H9 (cell line): ENCODE measurements at places on chromosomes 5 and 9.

DNA sequence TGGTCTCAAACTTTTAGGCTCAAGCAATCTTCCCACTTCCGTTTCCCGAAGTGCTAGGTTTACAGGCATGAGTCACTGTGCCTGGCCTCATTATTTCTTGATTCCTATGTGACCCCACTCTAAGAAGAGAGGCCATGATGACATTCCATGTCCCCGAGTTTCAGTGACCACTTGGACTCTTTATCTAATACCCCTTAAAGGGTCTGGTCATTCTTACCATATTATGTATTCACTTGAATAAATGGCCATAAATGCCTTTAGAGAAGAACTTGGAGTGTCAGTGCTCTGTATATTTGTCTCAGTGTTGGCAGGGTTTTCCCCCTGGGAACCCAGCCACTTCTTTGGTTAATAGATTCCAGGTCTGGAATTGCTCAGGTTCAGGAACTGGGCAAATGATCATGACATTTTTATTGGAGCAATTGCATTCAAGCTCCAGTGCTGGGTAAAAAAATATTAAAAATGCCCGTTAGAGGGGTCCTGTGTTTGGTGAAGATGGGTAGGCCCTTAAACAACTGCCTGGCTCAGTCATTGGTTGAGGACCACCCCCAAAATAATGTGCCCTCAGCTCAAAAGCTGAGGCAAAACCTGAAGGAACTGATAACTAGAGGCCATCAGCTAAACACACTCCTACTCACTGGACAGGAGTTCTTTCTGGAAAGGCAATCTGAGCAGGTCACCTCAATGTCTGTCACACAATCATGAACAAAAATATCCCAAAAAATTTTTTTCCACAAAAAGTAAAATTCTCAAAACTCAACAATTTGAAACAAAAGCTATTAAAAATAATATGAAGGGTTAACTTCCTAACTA is 186.6 kb upstream of the ZNF608 start:
- no peak for DNase-seq

GRCh38 chr5:112755703-112756102 is 18.0 kb downstream of the APC start:
- DNase-seq: no peak

DNA sequence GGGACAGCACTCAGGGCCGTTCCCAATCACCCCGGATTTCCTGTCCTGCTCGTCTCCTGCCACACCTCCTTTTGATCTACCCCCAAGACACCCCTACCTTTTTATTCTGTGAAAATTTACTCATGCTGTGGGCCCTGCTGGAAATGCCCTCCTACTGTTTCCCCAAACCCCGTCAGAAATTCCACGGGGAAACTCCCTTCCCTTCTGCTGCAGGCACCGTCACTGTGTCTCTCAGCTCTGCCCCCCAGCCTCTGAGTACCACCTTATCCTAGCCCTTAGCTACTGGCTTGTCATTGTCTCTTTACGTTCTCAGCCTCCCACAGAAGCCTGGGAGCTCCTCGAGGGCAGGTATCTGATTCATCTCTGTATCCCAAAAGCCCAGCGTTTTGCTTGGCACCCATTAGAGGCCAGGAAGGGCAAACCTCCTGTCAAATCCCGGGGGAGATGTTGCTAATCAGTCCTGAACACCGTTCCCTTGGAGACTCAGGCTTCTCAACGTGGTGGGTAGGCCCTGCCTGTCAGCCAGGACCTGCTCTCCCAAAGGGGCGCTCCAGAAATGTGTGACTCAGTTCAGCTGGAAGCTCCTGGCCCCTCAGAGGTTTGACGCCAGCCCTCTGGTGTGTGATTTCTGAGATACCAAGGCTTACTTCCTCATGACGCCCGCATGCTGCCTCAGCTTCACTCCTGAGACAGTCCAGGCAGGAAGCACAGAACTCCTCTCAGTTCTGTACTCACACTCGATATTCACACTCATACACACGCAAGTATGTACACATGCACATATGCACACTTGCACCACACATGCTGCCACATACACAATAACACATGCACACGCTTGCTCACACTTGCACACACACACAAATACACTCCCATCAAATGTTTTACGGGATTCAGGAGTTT is 50.7 kb upstream of the GRHPR start:
- DNase-seq: no peak

DNA sequence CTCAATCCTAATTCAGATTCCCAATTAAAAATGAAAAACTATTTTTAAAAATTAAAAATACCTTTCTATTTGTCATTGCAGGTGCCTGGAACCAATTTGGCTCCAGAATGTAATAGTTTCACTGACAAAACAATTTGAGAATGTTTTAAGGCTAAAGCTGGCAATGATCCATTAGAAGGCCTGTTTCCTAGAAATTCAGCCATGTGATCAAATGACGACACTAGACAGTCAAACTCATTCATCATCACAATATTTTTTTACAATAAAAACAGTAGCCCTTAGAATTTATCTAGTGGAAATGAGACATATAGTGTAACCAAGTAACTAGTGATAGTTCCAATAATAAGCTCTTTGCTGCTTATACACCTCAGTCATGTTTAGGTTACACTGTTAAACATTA is 75.4 kb upstream of the MAP3K1 start:
- no peak for DNase-seq

GRCh38 chr5:144487761-144488160 is 317.1 kb downstream of the KCTD16 start:
- DNase-seq: peak; percentile 33

DNA sequence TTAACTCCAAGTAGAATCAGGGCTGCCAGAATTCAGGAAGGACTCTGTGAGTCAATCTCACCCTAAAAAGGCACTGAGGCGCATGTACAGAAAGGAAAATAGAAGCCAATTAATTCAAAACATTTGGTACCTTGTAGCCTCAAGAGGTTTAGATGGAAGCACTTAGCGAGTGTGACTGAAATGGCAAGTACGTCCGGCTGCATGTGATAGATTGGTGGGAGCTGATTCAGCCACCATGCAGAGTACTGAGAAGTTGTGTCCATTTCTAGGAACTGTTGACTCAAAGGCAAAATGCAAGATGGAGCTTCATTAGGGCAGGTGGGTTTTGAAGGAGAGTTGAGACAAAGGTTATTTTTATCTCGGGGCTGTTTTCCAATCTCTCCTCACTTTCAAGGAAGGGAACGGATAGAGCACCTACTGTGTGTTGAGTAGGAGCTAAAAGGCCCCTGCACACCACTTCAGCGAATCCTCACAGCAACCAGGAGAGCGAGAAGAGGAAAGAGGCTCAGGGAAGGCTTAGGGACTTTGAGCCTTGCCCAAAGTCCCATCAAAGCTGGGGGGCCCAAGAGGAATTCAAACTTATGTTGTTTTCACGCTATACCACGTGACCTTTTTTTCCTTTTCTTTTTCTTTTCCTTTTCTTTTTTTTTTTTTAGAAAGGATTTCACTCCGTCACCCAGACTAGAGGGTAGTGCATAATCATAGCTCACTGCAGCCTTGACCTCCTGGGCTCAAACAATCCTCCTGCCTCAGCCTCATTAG is 34.6 kb upstream of the CPEB4 start:
- DNase-seq: no peak

DNA sequence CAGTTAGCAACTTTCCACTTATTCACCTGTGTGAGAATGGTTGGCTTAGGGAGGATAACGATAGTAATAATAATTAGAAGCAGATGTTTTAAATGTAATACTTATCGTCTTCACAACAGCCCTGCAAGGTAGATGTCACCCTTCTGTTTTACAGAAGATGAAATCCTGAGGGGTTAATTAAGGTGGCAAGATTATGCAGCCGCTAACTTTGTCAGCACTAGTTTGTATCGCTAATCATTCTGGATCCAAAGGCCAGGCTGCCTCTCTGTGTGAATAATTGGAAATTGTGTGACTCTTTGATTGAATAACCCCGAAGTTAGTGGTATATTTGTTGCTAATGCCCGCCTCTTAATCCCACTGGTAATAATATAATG is 635 bp downstream of the IFT74 start:
- no peak for DNase-seq

- no peak for DNase-seq
Measured at GRCh38 chr9:68619636-68620035, 79.0 kb upstream of the TMEM252 start.

DNA sequence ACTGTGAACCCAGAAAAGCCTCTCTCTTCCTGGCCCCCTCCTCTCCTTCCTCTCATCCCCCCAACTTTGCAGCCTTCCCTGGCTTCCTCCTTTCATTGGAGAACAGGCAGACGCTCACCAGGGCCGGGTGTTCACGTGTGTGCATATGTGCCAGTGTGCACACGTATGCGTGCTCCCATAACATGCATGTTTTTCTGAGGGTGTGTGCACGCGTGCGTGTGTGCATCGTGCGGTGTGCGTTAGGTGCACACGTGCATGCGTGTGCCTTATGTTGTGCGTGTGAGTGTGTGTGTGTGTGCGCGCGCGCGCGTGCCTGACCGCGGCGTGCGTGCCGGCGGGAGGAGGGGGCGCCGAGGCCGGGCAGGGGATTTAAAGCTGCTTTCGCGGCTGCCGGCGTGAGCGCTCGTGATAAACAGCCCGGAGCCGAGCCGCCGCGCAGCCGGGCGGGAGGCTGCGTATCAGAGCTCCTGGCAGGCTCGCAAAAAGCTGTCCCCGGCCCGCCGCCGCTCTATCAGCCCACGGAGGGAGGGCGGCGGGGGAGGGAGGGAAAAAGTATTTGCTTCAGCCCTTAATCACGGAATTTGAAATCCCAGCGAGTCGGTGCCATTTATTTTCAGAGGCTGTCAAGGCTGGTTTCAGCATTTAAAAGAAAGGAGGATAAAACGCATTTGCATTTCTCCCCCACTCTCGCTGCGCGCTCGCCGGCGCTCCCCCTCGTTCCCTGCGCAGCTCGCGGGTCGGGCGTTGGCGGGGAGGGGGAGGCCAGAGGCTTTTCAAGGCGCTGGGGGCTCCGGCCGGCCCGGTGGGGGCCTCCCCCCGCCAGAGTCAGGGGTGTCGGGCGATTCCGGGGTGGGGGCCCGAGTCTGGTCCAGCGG is 183.9 kb downstream of the C9orf50 start:
- DNase-seq: no peak

DNA sequence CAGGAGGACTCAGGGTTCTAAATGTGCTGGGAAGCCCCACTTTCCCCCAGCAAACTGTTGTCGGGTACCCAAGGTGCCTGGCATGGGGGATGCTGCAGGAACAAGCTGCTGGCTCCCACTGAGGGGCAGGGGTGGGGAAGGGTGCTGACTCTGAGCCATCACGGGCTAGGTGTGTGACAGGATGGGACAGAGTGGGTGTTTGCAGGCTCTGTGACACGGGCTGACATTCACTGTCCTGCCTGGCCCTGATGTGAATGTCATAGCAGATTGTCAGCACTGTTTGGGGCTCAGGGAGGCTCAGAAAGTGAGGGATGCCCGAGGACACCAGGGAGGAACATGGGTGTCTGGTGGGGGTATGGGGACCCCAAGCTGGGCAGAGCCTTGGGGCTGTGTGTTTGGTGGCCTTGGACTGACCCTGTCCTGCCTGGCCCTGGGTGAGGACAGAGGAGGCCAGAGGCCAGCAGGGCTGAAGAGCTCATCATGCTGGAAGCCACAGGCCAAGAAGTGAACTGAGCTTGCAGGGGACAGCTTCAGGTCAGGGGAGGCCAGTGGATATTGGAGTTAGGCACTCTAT is 20.6 kb downstream of the WNK2 start:
- DNase-seq: no peak
